Caudate nucleus (tissue), 63 donors: ENCODE measurements at places on chromosomes 5 and 9.
A peak's percentile ranks its signal among the peaks of the same experiment; 100 is the strongest.

GRCh38 chr5:42005561-42006153, 80.6 kb downstream of the FBXO4 start:
- DNase-seq = no peak

DNA sequence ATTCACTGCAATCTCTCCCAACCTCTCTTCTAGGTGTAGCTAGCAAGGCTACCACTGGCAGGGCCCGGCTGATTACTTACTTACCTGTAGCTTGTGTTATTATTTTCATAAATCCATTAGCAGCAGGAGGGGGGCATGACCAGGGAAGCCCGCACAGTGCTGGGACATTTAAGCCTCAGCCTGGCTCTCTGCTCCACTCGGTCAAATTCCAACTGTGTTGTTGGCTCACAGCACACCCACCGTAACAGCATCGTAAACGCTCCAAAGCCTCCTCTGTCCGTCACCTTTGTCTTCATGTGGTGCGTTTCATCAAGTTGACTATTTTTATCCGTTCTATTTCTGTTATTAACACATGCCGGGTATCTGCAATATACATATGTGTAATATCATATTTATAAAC, 264.7 kb downstream of the NSG2 start:
- no peak for DNase-seq

GRCh38 chr5:159021901-159022556, 77.7 kb downstream of the EBF1 start:
- no peak for DNase-seq

DNA sequence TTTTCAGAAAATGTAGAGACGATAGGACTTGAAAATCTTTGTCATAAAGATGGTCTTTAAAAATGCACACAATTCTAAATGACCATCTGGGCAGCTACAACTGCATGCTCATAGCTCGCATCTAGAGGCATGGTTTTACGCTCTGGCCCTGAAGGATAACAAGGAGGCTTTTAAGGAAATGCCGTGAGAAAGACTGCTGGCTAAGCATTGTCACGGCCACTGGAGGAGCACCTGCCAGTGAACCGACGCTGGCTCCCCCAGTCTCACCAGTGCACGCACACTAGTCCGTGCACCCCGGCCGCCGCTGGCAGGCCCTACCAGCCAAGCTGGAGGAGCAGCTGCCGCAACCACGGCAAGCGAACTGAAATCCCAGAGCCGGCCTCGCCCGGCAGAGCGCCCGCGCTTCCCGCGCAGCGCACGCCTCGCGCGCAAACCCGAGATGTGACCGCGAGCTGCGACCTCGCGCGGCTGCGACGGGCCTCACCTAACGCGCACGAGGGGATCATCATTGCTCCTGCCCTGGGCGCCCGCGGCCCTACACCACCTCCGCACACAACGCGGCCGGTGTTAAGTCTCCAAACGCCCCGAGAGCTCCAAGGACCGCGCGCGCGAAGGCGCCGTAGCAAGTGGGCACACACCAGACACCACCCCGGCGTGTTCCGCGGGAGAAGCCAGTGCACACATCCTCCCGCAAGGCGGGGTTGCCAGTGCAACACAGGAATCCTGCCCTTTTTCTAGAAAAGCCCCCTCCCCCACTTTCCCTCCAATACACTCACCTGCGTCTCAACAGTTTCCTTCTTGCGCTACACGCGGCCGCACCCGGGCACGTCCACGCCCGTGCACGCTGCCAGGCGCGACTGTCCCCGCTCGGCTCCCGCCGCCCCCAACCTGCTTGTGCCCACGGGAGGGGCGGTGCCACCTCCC, 5.3 kb downstream of the ELAVL2 start:
- DNase-seq = no peak

GRCh38 chr5:40909264-40909663, at the start of gene C7:
C7 (plus strand) TSS chr5:40909497; CDS start chr5:40909611, 114 bp downstream.
- DNase-seq = no peak

DNA sequence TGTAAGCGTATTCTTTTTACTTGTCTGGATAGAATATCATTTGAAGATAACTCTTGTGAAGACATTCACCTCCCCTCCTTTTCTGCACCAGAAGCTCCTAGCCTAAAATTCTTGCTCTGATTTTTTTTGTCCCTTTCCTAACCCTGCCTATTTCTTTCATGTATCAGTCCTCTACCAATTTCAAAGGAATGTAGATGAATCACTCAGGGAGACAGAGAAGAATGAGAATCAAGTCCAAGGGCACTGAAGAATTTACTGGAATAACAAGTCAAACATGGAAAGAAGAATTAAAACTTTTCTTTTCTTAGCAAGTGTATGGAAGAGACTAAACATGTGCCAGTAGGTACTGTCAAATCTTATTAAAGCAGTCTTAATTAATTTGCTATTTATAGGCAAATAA, 618.7 kb downstream of the DNAH5 start:
- no peak for DNase-seq

GRCh38 chr9:122055701-122056100, 37.4 kb downstream of the TTLL11 start:
- DNase-seq = no peak

- DNase-seq = no peak
Observed at GRCh38 chr5:142408536-142408935, 83.7 kb upstream of the SPRY4 start.

DNA sequence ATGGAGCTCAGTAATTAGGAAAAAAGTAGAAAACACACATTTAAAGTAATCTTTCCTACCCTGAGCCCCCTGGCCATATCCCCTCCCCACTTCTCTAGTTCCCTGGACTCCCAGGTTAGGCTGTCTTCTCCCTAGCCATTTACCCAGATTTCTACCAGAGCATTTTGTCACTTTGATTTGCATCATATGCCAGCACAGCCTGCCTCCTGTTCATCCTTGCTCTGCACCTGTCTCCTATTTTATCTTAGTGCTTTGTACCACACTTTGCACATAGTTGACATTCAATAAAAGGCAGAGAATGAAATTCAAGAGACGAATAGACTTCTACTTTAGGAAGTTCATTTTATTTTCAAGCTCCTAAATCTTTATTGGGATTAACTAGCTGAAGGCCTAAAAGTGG, 344.5 kb downstream of the EBF1 start:
- DNase-seq = no peak

- DNase-seq = no peak
Observed at GRCh38 chr9:132754236-132754635, 84.0 kb downstream of the GTF3C4 start.

DNA sequence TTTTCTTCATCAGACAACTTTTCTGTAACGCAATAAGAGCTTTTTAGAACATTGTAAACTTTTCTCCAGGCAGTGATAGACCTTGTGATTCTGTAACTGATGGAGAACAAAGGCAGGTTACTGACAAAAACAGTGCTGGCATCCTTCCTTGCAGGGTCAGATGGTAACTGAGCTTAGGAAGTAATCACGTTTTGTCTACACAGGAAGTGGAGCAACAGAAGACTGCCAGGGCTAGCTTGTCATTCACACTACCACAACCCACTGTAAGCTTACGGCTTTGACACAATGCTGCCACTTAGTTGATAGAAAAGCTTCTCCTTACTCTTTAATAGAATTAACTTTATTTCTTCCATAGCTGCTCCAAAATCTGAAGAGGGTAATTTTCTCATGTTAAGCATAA, 46.8 kb downstream of the FBN2 start:
- DNase-seq = no peak

- peak; percentile 60 for DNase-seq
Observed at GRCh38 chr5:123422433-123423277, 548 bp downstream of the CEP120 start.

- no peak for DNase-seq
Observed at GRCh38 chr9:27654629-27655285, 81.5 kb upstream of the C9orf72 start.

- DNase-seq = no peak
Observed at GRCh38 chr5:154331924-154332323, 113.9 kb upstream of the SAP30L start.

DNA sequence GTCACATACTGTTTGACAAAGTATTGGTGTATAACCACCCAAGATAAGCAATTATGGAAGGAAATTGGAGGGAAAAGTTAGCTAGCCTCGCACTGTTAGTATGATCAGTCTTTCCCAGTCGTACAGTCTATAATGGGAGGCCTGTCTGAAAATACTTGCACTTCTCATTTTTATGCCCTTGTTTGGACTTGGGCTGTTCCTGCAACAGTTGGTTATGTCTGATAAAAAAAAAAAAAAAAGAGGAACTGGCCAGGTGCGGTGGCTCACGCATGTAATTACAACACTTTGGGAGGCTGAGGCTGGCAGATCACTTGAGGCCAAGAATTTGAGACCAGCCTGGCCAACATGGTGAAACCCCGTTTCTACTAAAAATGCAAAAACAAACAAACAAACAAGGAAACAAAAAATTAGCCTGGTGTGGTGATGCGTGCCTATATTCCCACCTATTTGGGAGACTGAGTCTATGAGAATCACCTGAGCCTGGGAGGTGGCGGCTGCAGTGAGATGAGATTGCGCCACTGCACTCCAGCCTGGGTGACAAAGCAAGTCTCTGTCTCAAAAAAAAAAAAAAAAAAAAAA, 58.3 kb upstream of the ANKRD33B start:
- DNase-seq = no peak

DNA sequence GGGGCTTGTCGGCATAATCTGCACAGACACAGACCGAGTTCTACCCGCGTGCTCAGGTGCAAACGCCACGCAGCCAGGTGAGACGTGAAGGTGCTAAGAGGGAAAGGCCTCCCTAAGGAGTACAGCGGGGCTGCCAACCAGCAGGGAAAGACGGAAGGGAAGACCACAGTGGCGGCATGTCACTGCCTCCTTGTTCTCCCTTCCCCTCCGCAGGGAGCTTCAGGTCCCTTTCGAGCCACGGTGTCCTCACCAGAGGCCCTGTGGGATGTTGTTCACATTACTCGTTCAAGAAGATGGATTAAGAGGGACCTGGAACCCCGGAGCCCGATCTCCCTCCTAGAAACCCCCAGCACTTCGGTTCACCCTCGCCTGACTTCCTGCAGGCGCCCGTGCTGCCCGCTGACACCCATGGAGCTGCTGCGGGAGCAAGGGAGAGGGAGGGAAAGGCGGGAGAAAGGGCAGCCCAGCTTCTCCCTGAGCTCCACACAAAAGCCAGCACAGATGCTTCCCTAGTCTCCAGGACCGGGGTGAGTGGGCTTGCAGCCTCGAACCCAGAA, 686 bp downstream of the BRD9 start:
- DNase-seq = no peak

GRCh38 chr5:112445626-112446350, 26.7 kb upstream of the EPB41L4A start:
- DNase-seq = no peak

- no peak for DNase-seq
Observed at GRCh38 chr9:134371731-134372130, 45.5 kb downstream of the RXRA start.
